ENCODE measurements at places on chromosomes 6 and 20. TPM values are rescaled to one million over a fixed set of nuclear protein-coding genes. Genes with fewer than 3 reads are reported as not detected.

The CALHM4 gene
- not detected for total RNA-seq

The RSPO3 gene
- total RNA-seq = 19.3 TPM

The ZNF341 gene
- 1.4 TPM for total RNA-seq

The CBLN4 gene
- total RNA-seq = not detected

The LINC00237 gene
- total RNA-seq = not detected

The C2 gene
- total RNA-seq = 19.1 TPM

The VSTM2L gene
- total RNA-seq = 1.4 TPM

The ABHD16A gene
- 29.9 TPM for total RNA-seq

The CTAGE9 gene
- not detected for total RNA-seq

The SMIM28 gene
- total RNA-seq = not detected

The TTLL9 gene
- 0.26 TPM for total RNA-seq

The UBE2C gene
- 17.3 TPM for total RNA-seq

The NT5E gene
- total RNA-seq = 602 TPM

The RNF39 gene
- total RNA-seq = not detected
